ENCODE measurements at places on chromosomes 16 and 17.

DNA sequence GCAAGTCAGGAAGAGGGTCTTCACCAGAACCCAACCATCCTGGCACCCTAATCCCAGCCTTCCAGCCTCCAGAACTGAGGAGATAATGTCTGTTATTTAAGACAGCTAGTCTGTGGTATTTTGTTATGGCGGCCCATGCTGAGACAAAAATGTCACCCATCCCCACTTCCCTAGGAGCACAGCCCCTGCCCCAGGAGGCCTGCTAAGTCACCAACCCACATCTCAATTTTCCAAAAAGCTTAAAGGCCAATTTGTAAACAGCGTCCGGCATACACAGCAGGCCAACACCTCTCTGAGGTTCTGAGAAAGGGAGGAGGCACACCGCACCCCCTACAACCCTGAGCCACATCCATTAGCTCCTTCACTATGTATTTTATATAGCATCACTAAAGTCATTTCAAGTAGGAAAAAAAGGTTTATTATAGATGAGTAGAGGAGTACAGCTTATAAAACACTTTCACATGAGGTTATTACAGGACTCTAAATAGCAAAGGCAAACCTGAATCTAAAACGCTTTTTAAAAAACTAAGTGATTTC lies 6.9 kb downstream of the TMEM170A start:
- DNase-seq: no peak

DNA sequence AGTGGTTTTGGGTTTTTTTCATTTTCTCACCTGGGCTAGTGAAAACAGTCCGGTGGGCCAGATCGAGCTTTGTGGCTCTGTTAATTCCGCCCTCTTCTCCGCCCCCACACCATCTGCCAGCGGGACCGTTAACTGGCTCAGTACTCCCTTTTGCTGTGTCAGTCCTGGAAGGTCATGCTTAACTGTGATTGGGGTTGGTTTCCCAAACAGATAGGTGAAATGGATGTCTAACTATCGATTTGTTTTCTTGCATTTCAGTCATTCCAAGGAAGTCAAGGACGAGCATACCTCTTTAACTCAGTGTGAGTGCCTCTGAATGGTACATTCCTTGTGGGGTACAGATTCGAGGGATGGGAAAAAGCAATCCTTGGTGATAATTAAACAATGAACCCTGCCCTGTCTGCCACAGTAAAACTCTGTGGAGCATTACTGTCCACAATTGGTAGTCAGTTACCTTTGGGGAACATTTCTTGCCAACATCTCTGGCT lies 56.7 kb downstream of the YPEL2 start:
- DNase-seq: no peak

DNA sequence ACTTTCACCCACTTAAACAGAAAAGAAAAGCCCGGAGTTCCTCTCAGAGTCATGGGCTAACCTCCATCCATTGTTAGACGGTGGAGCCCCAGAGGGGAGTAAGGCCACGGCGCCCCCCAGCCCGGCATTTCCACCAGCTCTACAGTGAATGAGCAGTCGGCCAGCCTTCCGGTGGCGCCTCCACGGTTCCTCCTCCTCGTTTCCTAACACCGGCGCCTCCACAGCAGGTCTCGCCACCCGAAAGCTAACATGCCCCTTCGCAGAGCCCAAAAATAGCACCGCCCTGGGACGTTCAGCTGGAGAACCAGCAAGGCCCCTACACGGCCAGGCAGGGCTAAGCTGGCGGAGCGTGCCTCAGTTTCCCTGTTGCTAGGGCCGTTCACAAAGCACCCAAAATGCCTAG lies 858 bp downstream of the MMD start:
- DNase-seq: peak; percentile 39

- DNase-seq: no peak
Observed at GRCh38 chr16:17798716-17799115, 328.0 kb upstream of the XYLT1 start.

GRCh38 chr16:85753976-85754375 lies 3.1 kb upstream of the C16orf74 start:
- no peak for DNase-seq

DNA sequence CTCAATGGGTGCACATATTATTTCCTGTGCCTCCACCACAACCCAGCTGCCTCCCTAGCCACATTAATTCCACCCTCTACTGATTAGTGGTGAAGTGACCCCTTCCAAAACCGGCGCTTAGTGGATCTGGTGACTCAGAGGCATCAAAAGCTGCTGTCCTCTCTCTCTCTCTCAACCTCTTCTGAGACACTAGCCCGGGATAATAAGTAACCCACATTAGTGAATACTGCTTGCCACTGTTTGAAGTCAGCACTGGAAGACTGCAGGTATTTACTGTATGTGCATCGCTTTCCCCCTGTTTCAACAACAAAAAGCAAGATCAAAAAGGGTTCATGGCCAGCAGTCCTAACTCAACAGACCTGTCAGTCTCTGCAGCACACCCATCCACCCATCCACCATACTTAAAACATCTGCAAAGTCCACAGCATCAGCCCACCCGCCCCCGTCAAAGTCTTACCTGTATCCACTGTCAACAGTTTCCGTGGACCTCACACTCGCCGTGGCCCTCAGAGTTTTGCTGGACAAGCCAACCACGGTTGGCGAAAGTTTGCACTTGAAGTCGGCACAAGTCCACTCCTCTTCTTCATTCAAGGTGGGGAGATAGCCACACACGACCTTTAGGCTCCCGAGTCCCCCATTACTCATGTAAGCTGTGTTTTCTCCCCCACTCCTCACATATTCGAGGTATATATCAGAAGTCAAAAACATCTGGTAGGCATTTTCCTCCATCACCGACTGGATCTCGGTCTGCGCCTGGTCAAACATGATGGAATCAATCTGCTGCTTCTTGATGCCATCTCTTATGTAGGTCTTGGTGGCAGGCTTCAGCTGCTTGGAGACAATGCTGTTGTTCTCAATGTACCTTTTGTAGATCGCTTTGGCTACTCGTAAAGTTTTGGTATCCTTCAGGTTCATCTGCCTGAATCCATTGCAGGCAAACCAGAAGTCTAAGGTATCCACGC lies 3.8 kb downstream of the AXIN2 start:
- no peak for DNase-seq

- no peak for DNase-seq
Observed at GRCh38 chr16:19574615-19575014, 19.1 kb downstream of the VPS35L start.

DNA sequence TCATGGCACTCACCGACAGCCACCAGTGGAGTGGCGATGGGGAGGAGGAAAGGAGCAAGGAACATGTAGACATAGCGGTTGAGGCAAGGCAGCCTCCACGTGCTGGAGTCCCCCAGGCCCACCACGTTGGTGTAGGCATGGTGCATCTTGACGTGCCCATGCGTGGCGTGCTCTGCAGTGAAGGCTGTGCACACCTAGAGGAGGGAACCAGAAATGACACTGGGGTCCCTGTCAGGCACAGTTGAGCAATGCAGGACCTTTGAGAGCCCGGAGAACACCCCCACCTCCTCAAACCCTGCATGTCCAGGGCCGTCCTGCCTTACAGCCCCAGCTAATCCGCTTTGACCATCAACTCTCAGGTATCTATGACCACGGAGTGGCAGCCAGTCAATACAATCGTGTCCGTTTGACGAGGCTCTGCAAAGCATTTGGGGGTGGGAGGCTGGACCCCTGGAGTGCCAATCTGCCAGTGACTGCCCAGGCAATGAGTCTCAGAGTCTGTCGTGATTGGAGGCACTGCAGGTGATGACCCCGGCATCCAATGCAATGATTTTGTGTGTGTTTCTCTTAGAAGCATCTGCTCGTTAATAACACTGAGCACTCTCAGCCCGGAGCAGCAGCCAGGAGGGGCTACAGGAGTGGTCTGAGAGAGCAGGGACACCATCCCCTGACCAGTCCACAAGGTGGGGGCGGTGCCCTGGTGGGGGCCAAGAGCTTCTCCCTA lies 9.9 kb upstream of the FDXR start:
- DNase-seq: no peak

- DNase-seq: no peak
Observed at GRCh38 chr17:9941305-9941704, 36.2 kb upstream of the RCVRN start.

Measured in inflammatory macrophage (primary cell).